Smooth muscle cell of trachea (primary cell): ENCODE measurements at places on chromosomes 3 and 15. TPM values are rescaled to one million over a fixed set of nuclear protein-coding genes. Genes with fewer than 3 reads are reported as not detected.

Gene PLA2G4D
- total RNA-seq: not detected in 2 replicates

Gene PEX5L
- 2.8 and 4.2 TPM in 2 replicates for total RNA-seq

Gene DAZL
- total RNA-seq: not detected in 2 replicates

Gene GP5
- total RNA-seq: 0.17 TPM in 1 of 2 replicates, not detected in the other

Gene TP63
- total RNA-seq: under 0.01 and 0.15 TPM in 2 replicates

Gene SEMA4B
- 19.9 and 25.6 TPM in 2 replicates for total RNA-seq

Gene RTP3
- not detected in 2 replicates for total RNA-seq

Gene PRICKLE2
- total RNA-seq: 40.7 and 42.8 TPM in 2 replicates

Gene ERICH6
- total RNA-seq: 0.15 and 0.17 TPM in 2 replicates

Gene ROPN1B
- not detected in 2 replicates for total RNA-seq

Gene CFAP100
- not detected in 2 replicates for total RNA-seq

Gene BCHE
- 5.8 and 11.1 TPM in 2 replicates for total RNA-seq

Gene SRGAP3
- total RNA-seq: 6.1 and 7.8 TPM in 2 replicates

Gene KBTBD12
- total RNA-seq: not detected in 2 replicates

Gene GOLGA6B
- total RNA-seq: not detected in 2 replicates

Gene RTP1
- total RNA-seq: not detected in 2 replicates

Gene WDR48
- 34.7 and 44.5 TPM in 2 replicates for total RNA-seq

Gene KNG1
- not detected in 2 replicates for total RNA-seq

Gene ELL3
- 3.3 and 7.4 TPM in 2 replicates for total RNA-seq

Gene CPN2
- total RNA-seq: not detected in 2 replicates

Gene CKMT1A
- not detected in 2 replicates for total RNA-seq
